Esophagus muscularis mucosa (tissue), 4 donors: ENCODE measurements at places on chromosomes 7 and 10. TPM values are rescaled to one million over a fixed set of nuclear protein-coding genes. Genes with fewer than 3 reads are reported as not detected.

DNA sequence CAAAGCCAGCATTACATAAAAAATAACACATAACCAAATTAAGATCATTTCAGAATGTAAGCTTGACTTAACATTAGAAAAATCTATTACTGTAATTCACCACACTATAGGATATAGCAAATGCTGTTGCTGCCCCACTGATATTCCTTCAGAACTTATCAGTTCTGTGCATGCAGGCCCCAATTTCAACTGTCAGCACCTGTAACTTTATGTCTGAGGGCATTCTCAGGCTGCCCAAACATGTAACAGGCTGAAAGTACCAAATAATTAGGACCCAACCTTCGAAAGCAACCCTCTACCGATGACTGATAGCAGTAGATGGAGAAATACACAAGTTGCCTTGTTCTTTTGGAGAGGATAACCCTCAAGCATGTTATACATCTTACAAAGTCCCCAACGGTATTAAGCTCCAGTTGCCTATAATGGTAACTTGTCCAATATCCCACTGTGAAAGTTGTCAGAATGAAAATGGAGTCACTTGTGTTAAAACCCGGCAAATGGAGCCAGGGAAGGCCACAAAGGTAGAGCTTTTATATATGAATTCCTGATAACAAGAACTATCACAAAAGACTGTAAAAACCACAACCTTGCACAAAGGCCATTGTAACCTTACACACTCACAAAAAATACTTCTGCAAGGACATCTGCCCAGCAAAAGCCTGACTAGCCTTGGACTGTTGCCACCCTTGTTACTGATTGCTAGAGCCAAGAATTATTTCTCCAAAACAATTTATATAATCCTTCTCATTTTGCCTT is 66.9 kb upstream of the ZNF746 start:
- DNase-seq: no peak

GRCh38 chr7:776992-777727 is 50.1 kb upstream of the PRKAR1B start:
- DNase-seq: no peak

GRCh38 chr10:119302172-119302571 is 94.8 kb downstream of the GRK5 start:
- no peak for DNase-seq

DNA sequence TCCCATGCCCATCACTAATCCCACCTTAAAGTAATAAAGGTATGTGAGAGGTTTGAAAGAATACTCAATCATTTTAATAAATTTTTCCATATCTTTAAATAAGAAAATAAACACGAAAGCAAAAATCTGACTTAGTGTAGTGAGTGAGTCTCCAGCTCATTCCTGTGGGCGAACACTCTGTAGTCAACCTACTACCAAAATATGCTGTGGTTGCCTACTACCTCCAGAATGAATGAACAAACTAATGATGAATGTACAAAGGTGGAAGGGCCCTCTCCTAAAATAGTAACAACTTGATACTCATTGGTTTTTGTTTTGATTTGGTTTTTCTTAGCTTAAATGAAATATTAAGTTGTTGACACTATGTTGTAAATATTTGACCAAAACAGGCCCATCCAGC is 195.5 kb upstream of the HPS1 start:
- DNase-seq: no peak

The MRM2 gene
- total RNA-seq: 13.8 TPM
